IMR-90 (cell line): ENCODE measurements at places on chromosomes 7 and 10. TPM values are rescaled to one million over a fixed set of nuclear protein-coding genes. Genes with fewer than 3 reads are reported as not detected.

ITGA8 gene
- under 0.01 TPM in 2 replicates for total RNA-seq

DNA sequence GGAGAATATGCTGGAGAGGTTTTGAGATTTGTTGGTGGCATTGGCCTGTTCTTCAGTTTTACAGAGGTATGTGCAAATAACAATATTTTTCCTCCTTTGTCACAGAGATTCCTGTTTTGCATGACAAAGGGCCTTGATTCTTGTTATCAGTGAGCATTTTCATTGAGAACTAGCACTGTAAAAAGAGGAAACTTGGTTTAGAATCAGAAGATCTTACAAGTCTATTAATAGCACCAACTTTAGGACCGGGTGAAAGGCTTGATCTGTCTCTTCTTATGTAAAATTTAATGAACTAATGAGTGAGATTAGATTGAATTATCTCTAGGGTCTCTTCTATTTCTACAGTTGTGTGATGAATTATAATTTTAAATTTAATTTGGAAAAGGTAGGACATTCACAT lies 25.5 kb downstream of the TSPAN13 start:
- no peak for DNase-seq

- DNase-seq: no peak
Observed at GRCh38 chr10:132306343-132306685, 1.4 kb downstream of the STK32C start.

GHRHR gene
- total RNA-seq: not detected in 2 replicates

TAC1 gene
- total RNA-seq: not detected in 2 replicates

- DNase-seq: no peak
Observed at GRCh38 chr10:80356563-80356988, at the start of the genes DYDC1 and DYDC2. Gene DYDC1 (minus strand): TSS chr10:80356755. CDS start chr10:80352601, 4,154 bp downstream. Gene DYDC2 (plus strand): TSS chr10:80356781. CDS start chr10:80362444, 5,663 bp downstream.

GRB10 gene
- total RNA-seq: 11.7 and 15.1 TPM in 2 replicates

DNA sequence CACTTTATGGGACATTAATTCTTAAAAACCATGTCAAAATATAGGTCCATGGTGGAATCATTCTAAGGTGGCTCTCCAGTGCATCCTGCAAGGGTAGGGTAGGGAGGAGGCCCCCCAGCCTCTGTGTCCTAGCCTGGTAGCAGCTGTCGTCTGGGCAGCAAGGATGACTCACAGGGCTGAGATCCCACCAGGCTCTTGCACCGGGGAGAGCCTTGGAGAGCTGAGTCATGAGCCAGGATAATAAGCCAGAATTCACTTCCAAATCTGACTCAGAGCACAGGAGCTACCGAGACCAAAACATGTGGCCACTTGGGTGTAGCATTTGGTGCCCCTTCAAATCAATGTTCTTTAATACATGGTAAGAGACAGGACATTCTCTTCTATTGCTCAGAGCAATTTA lies 298.5 kb downstream of the NEBL start:
- DNase-seq: peak; percentile 51

GRCh38 chr10:108252771-108253170 lies 1088.3 kb upstream of the SORCS1 start:
- no peak for DNase-seq

DNA sequence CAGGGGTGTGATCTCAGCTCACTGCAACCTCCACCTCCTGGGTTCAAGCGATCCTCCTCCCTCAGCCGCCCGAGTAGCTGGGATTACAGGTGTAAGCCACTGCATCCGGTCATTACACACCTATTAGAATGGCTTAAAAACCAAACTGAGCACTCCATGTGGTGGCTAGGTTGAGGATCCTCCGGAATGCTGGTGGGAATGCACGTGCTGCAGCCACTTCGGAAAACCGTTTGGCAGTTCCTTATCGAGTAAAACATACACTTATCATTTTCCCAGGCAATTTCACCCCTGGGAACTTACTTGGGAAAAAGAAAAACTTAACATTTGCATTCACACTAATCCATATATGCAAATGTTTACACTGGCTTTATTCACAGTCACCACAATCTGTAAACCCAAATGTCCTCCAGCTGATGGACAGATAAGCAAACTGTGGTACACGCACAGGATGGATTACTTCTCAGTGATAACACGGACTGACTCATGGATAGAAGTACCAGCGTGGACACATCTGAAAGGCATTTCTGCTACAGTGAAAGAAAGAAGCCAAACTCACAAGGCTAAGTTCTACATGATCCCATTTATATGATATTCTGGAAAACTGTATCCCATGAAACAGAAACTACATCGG lies 20.4 kb downstream of the RFC2 start:
- DNase-seq: peak; percentile 99

SRGN gene
- 41.4 and 46.4 TPM in 2 replicates for total RNA-seq

GRCh38 chr10:88728107-88728763 lies 22.2 kb downstream of the LIPK start:
- no peak for DNase-seq

LIPM gene
- total RNA-seq: not detected in 2 replicates

TRDMT1 gene
- 4.7 and 6.7 TPM in 2 replicates for total RNA-seq

GRCh38 chr10:69088801-69089501 lies 1.0 kb downstream of the SRGN start:
- DNase-seq: peak; percentile 52

GRCh38 chr7:45573661-45574415 lies at the start of gene ADCY1:
Gene ADCY1 (plus strand): TSS chr7:45574368. CDS start chr7:45574544, 176 bp downstream.
- DNase-seq: no peak

DNA sequence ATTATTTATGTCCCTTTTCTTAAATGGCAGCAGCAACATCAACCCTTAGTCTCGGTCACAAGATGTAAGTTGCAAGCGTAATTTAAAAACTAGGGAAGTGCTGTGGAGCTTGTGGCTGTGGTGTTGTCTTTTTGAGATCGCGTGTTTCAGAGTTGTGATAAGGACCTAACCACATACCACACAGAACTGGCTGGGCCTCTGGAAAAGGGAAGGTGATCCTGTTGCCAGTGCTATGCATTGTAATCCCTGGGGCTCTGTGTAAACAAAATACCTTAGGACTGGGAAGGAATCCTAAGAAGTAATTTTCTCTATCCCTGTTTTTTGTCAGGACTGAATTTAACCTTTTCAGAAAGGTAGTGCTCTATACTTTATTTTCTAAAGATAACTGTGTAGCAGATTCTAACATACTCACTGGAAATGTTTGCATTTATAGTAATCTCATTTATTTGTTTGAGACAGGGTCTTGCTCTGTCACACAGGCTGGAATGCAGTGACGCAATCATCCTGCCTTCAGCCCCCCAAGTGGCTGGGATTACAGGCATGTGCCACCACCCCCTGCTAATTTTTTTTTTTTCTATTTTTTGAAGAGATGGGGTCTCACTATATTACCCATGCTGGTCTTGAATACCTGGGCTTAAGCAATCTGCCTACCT lies 60.4 kb downstream of the INPP5F start:
- DNase-seq: peak; percentile 78

- no peak for DNase-seq
Observed at GRCh38 chr10:70481831-70482530, 3.4 kb downstream of the PALD1 start.

CYP51A1 gene
- 76.4 and 92.8 TPM in 2 replicates for total RNA-seq

- no peak for DNase-seq
Observed at GRCh38 chr7:126856691-126857291, 395.9 kb downstream of the GRM8 start.

- DNase-seq: no peak
Observed at GRCh38 chr7:47932466-47933037, 15.7 kb downstream of the PKD1L1 start.

DNA sequence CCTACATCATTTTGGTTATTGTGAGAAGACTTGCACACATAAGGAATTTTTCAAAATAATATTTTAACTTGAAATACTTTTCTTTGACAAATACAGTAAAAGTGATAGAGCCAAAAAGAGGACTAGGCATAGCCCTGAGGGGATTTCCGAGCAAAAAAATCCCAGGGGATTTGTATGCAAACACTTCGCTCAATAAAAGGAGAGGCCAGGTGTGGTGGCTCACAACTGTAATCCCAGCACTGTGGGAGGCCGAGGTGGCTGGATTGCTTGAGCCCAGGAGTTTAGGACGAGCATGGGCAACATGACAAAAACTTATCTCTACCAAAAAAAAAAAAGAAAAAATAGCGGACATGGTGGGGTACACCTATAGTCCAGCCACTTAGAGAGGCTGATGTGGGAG lies 193.0 kb downstream of the PCDH15 start:
- DNase-seq: no peak

- no peak for DNase-seq
Observed at GRCh38 chr7:153886506-153887441, 165.4 kb upstream of the DPP6 start.

- DNase-seq: no peak
Observed at GRCh38 chr7:12690041-12690878, 2.8 kb downstream of the ARL4A start.

GRCh38 chr10:113267619-113268562 lies 285.0 kb upstream of the HABP2 start:
- DNase-seq: peak; percentile 3
